ENCODE measurements at places on chromosomes 4 and X.

DNA sequence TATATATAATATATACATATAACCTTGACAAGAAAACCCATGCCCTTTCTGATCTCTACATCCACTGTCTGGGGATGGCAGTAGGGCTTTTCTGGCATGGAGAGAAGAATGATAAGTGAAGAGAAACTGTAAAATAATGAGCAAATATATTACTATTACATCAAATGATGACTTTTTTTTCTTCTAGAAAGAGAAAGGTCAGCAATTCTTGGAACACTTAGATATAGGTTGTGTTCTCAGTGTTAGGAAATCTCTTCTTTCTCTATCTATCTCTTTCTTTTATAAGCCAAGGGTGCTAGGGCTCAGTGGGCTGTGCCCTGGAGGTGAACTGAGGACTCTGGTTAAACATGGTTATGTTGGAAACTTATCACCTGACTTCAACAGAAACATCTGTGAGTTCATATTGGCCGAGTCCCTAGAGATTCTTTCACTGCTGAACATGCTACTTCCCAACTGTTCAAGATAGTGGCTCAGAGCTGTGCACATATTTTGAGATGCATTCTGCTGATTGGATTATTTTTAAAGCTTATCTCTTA is 265.1 kb downstream of the GBA3 start:
- no peak for DNase-seq

GRCh38 chr4:102579794-102580462 is 78.8 kb downstream of the NFKB1 start:
- DNase-seq, result no peak

- DNase-seq, result no peak
Observed at GRCh38 chr4:7964890-7965662, 25.4 kb upstream of the AFAP1 start.

DNA sequence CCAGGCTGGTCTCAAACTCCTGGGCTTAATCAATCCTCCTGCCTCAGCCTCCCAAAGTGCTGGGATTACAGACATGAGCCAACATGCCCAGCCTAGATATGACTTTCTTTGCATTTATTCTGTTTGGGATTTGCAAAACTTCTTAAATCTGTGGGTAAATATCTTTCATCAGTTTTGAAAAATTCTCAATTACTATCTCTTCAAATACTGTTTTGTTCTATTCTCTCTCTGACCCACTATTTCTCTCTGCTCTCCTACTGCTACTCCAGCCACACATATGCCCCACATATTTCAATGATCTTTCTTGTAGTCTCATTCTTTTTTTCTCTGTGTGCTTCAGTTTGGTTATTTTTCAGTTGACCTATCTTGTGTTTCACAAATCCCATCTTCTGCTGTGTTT is 205.1 kb downstream of the CHIC2 start:
- DNase-seq, result no peak

- DNase-seq, result no peak
Observed at GRCh38 chrX:75746891-75747639, 38.0 kb downstream of the MAGEE2 start.

DNA sequence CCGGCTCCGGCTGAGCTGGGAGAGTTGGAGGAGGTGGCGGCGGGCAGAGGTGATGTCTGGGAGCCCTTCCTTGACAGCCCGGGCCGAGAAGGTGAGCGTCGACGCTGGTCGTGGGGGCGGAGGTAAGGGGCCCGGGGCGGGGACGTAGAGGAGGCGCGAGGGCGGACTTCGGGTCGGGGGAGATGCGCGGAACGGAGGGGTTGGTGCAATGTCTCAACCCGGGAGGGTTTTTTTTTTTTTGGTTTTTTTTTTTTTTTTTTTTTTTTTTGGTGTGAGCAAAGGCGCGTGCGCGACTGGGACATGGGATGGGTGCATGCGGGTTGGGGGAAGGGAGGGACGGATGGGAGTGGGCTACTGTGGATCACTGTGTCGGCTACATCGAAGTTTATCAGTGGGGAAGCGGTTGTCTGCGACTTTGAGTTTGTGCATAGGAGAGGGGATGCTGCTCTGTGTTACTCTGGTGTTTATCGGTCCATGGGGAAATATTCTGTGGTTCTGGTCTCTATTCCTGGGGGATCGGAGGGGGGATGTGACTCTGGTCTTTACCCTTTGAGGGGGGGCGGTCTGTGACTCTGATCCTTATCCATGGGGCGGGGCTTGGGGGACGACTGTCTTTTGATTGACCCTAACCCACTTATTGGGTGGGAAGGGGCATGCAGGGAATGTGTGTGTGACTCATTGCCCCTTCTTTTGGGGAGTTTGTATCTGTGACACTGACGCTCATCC is 537 bp downstream of the RBM10 start:
- no peak for DNase-seq

- DNase-seq, result no peak
Observed at GRCh38 chrX:48864210-48864609, 28.8 kb upstream of the PCSK1N start.

DNA sequence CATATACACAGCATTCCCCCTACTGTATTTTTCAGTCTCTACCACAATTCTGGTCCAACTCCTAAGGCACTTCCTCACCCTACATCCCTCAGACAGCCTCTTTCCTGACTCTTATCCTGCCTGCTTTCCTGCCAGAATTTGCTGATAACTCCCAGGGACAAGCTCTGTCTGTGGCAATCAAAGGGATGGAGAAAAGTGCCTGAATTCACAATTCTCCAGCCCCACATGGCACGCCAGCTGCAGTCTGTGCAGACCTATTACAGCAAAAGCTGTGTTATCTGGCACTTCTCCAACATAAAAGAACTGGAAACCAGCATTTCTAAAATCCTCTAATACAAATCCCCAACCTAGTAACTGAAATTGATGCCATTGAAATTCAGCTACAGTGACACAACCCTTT is 404.8 kb downstream of the KLHL13 start:
- no peak for DNase-seq

GRCh38 chrX:149461746-149462145 is 43.4 kb downstream of the IDS start:
- DNase-seq, result no peak

- no peak for DNase-seq
Observed at GRCh38 chr4:159319027-159319426, 216.1 kb downstream of the RAPGEF2 start.

- DNase-seq, result no peak
Observed at GRCh38 chrX:4382273-4382672, 668.8 kb upstream of the PRKX start.

GRCh38 chrX:9824554-9824953 is 38.3 kb downstream of the SHROOM2 start:
- DNase-seq, result no peak

DNA sequence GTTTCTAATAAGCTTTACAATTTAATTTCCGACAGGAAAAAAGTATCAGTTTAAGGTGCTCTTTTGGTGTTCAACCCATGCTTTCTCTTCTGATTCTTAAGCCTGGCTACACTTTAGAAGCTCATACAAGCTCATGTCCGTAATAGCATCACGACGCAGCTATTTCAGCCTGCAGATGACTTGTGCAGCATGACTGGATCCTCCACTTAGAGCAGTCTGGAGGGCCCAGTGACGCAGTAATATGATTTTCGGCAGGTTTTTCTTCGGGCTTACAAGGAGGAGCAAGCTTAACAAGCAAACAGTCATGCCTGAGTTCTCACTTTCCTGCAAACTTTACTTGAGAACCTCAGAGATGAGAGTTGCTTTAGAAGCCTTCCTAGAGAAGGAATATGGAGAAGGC is 85.3 kb upstream of the MAML3 start:
- DNase-seq, result no peak

DNA sequence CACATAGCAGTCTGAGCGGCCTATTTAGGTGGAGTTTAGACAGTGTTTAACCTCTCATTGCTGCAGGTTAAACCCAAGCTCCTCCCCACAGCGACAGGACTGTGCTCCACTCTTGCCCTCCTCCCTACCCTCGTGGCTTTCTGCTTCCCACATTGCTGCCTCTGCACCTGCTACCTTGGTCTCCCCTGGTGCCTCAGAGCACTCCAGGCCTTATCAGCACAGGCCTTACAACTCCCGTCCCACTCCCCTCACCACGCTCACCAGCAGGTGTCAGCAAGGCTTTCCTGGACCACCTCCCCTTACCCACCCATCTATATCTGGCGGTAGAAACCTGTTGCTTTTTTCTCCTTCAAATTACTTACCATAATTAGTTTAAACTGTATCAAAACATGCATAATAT is 18.6 kb downstream of the HELT start:
- DNase-seq, result no peak
